ENCODE measurements at places on chromosomes 2 and 18.
A peak's percentile ranks its signal among the peaks of the same experiment; 100 is the strongest.

DNA sequence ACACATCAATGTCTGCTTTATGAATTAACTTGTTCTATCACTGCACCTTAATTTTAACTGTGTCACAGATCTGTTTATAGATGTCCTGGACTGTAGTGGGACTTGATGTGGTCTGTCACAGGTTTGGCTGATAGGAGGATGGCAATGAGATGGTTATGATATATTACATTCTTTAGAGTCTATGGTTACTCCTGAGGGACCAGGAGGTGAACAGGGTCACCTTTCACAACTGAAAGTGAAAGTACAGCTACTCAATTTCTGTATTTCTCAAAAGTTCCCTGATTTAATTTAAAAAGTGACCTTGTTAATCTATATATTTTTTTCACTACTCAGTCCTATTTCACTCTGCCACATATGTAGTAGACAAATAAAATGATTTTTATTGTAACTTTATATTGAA lies 1284.1 kb upstream of the GYPC start:
- DNase-seq: no peak

- DNase-seq: no peak
Observed at GRCh38 chr18:75364512-75365253, 62.8 kb downstream of the SMIM21 start.

GRCh38 chr18:13481820-13482617 lies 244.3 kb downstream of the FAM210A start:
- DNase-seq: no peak

DNA sequence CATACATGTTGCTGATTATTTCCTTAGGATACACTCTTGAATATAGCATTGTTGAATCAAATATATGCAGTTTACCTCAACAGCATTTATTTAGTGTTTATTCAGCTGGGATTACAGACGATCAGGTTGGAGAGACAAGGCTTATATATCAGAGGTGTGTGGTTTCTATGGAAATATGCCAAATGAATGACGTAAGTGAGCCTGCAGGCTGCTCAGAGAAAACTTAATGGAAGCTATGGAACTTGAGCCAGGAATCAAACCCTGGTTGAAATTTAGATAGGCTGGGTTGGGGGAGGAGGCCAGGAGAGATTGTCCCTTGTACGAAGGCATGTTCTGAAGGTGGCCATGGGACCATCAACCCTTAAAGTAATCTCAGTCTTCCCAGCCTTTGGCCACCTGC lies 79.5 kb downstream of the INPP4A start:
- DNase-seq: no peak

GRCh38 chr2:148968776-148969319 lies 69.7 kb upstream of the LYPD6B start:
- no peak for DNase-seq

DNA sequence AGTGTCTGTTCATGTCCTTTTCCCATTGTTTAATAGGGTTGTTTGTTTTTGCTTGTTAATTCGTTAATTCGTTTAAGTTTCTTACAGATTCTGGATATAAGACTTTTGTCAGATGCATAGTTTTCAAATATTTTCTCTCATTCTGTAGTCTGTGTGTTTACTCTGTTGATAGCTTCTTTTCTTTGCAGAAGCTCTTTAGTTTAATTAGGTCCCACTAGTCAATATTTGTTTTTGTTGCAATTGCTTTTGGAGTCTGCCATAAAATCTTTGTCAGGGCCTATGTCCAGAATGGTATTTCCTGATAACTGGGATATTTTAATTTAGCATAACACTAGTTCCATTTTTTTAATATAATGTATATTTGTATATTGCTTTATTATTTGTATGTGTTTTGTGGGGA lies 1380.1 kb downstream of the SUCLG1 start:
- DNase-seq: no peak

GRCh38 chr2:138012082-138012481 lies 47.8 kb downstream of the HNMT start:
- no peak for DNase-seq

DNA sequence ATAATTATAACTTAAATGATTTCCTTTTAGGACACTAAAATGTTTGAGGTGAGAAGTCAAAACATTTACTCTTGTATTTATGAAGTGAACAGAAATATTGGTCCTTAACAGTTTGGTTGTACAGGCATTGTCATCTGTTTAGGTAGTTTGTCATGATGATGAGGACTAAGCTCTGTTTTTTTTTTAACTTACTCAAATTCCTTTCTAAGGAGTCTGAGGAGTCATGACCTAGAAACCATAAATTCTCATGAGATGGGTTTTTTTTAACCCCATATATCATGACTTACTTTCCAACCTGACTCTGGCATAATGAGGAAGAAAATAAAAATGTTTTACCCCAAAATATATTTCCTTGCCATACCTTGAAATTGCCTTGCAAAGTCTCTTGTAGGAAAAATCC lies 1176.2 kb downstream of the SUCLG1 start:
- DNase-seq: no peak

GRCh38 chr2:1893856-1894255 lies 149.5 kb upstream of the PXDN start:
- DNase-seq: no peak

DNA sequence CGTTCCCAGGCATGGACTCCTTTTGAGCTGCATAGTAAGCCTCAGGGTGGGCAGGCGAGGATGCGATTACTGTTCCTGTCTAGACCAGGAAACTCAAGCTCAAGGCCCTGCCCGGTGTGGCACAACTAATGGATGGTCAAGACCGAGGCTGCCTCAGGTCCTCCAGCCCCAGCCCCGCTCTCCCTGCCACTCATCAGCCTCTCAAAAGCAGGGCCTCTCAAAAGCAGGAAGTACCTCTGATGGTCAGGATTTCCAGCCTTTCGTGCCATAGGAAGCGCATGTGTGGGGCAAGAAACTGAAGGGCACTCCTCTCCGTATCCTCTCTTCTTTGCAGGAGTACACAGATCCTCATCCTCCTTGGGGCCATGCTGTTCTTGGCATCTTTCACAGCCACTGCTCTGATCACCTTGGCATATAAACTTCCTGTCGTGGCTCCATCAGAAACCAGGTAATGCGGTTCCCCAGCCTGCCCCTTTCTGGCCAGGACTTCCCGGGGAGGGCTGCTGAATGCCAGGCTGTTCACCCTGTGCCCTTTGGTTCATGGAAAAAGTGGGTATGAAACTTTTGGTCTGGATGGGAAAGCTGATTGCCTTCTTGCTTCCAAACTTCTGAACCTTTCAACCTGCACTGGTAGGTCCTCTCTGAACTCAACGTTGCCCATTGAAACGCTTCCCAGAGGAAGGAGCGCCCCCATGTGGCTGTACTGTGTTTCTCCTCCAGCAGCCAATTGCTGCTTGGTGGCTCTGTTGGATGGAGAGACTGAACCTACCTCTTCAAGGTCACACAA lies 82.8 kb upstream of the SEC11C start:
- DNase-seq: peak; percentile 58

- DNase-seq: no peak
Observed at GRCh38 chr2:24576146-24576545, 85.1 kb downstream of the NCOA1 start.

- DNase-seq: no peak
Observed at GRCh38 chr2:209582281-209582680, 158.4 kb downstream of the MAP2 start.

DNA sequence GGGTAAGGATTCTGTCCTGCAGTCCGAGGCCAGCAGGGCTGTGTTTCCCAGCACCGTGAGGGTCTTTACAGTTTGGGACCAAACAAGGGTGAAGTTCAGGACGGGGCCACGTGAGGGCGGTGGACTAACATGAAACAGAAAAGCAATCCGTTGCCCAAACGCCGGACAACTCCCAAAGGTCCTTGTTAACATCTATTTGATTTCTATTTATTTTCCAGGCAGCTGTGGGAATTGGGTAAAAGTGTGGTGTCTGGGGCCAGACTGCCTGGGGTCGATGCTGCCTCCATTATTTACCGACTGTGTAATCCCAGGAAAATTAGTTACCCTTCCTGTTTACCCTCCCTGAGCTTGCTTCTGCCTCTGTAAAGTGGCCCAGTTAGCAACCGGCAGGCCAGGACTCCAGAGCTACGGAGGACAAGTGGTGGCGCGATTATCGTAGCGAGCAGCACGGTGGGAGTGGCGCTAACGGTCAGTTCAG lies 66.3 kb upstream of the TCF7L1 start:
- DNase-seq: peak; percentile 30

DNA sequence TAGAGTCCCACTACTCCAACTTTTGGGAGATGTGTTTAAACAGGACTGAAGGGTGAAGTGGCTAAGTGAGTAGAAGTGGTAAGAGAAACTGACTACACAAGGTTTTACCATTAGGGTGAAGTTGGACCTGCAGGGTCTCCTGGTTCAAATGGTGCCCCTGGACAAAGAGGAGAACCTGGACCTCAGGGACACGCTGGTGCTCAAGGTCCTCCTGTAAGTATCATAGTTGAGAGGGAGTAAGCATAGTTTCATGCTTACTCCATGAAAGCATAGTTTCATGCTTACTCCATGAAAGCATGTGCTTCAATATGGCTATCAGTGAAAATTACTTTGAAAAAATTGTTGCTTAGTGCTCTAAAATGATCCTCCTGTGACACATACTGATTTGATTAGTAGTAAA lies 19.1 kb downstream of the COL3A1 start:
- DNase-seq: no peak

GRCh38 chr2:68765739-68766375 lies 31.2 kb downstream of the ARHGAP25 start:
- DNase-seq: no peak
